ENCODE measurements at places on chromosomes 4 and X. TPM values are rescaled to one million over a fixed set of nuclear protein-coding genes. Genes with fewer than 3 reads are reported as not detected.

- DNase-seq: no peak
These were observed 109.0 kb upstream of the ACSL4 start for GRCh38 chrX:109841869-109842579.

- no peak for DNase-seq
These were observed 26.2 kb upstream of the BOD1L1 start for GRCh38 chr4:13653766-13654161.

GRCh38 chr4:73856518-73856917, 3.4 kb downstream of the PF4V1 start:
- DNase-seq: no peak

- no peak for DNase-seq
These were observed 86.1 kb downstream of the HNRNPD start for GRCh38 chr4:82287720-82288119.

GRCh38 chr4:53967986-53968385, 96.4 kb downstream of the CHIC2 start:
- no peak for DNase-seq

- no peak for DNase-seq
These were observed 69.3 kb upstream of the HELT start for GRCh38 chr4:184949020-184949419.

MAGEC1 gene
- not detected for total RNA-seq

CPZ gene
- 3.1 TPM for total RNA-seq

EFHC2 gene
- 0.91 TPM for total RNA-seq

GATA1 gene
- total RNA-seq: not detected

SMIM31 gene
- total RNA-seq: not detected

All from A172 (cell line).